ENCODE measurements at places on chromosomes 12 and 14. TPM values are rescaled to one million over a fixed set of nuclear protein-coding genes. Genes with fewer than 3 reads are reported as not detected.
A peak's percentile ranks its signal among the peaks of the same experiment; 100 is the strongest.

The SETD3 gene
- 78.7 TPM for total RNA-seq

- H3K36me3 ChIP-seq, result no peaks in the 10 kb centered on the region
- no peaks in the 10 kb centered on the region for H3K27me3 ChIP-seq
- no peaks in the 10 kb centered on the region for H3K4me1 ChIP-seq
- DNase-seq, result no peak
- H3K4me3 ChIP-seq, result no peak overlapping the region
- H3K27ac ChIP-seq, result no peak overlapping the region
These were observed 136.7 kb downstream of the ZNF664 start for GRCh38 chr12:124109760-124110159.

DNA sequence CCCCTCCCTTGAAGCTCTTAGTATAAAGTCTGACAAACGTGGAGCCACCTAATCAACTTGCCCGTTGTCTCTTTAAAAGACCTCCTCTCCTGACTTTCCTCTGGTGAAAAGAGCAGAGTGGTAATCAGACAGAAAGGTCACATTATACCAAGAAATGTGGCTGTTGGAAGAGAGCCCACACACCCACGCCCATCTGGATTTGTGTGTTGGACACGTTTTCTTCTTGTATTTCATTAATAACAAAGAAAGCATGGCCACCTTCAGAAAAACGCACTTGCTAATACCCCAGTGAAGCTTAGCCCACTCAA, 41.3 kb downstream of the CCDC60 start:
- no peak for DNase-seq
- peaks cover 19% of the 10 kb centered on the region for H3K4me1 ChIP-seq
- no peak overlapping the region for H3K4me3 ChIP-seq
- H3K27me3 ChIP-seq, result no peaks in the 10 kb centered on the region
- H3K27ac ChIP-seq, result no peak overlapping the region

DNA sequence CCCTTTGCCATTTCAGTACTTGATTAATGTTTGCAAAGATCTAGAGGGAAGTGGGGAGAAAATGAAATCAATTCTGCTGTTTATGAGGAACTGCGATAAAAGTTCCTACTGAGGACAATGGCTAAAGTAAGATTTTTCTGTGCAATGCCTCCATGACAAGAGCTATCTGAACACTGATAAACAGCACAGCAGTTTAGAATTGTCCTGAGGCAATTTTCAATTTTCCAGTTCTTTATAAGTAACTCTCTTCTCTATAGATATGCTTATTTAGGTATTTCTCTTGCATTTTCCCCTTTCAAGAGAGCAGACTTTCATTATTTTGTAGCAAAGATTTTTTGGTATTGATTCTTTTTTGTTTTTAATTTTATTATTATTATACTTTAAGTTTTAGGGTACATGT, 34.6 kb upstream of the TMTC2 start:
- H3K4me3 ChIP-seq, result no peak overlapping the region
- H3K36me3 ChIP-seq, result no peaks in the 10 kb centered on the region

The OR10P1 gene
- not detected for total RNA-seq

- DNase-seq, result no peak
- no peaks in the 10 kb centered on the region for H3K27me3 ChIP-seq
- H3K36me3 ChIP-seq, result no peaks in the 10 kb centered on the region
- no peak overlapping the region for H3K4me3 ChIP-seq
- H3K4me1 ChIP-seq, result no peaks in the 10 kb centered on the region
These were observed 1.5 kb downstream of the PRR4 start for GRCh38 chr12:10847744-10848143.

The P2RX7 gene
- total RNA-seq, result 20.5 TPM

DNA sequence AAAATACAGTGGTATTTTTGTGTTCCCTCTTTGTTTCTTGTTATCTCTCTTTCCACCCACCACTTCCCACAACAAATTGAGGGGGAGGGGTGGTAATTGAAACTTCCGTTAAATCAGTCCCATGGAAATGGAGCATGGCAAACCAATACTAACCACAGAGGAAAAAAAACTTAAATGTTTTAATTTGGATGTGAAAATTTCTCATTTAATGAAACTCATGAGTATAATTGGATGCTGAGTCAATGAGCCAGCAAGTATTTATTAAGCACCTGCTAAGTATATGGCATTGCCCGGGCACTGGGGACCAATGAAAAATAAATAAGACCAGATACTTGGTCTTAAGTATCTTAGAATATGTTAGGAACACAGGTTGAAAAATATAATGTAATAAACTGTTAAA, 147.5 kb downstream of the KCNH5 start:
- no peaks in the 10 kb centered on the region for H3K27me3 ChIP-seq
- DNase-seq, result no peak
- no peaks in the 10 kb centered on the region for H3K4me1 ChIP-seq
- H3K4me3 ChIP-seq, result no peak overlapping the region
- no peak overlapping the region for H3K27ac ChIP-seq

The HSP90B1 gene
- total RNA-seq, result 666 TPM

GRCh38 chr12:116604178-116604895, 45.2 kb downstream of the MAP1LC3B2 start:
- no peaks in the 10 kb centered on the region for H3K27me3 ChIP-seq
- no peak for DNase-seq
- H3K36me3 ChIP-seq, result no peaks in the 10 kb centered on the region
- H3K4me1 ChIP-seq, result peaks cover 12% of the 10 kb centered on the region

DNA sequence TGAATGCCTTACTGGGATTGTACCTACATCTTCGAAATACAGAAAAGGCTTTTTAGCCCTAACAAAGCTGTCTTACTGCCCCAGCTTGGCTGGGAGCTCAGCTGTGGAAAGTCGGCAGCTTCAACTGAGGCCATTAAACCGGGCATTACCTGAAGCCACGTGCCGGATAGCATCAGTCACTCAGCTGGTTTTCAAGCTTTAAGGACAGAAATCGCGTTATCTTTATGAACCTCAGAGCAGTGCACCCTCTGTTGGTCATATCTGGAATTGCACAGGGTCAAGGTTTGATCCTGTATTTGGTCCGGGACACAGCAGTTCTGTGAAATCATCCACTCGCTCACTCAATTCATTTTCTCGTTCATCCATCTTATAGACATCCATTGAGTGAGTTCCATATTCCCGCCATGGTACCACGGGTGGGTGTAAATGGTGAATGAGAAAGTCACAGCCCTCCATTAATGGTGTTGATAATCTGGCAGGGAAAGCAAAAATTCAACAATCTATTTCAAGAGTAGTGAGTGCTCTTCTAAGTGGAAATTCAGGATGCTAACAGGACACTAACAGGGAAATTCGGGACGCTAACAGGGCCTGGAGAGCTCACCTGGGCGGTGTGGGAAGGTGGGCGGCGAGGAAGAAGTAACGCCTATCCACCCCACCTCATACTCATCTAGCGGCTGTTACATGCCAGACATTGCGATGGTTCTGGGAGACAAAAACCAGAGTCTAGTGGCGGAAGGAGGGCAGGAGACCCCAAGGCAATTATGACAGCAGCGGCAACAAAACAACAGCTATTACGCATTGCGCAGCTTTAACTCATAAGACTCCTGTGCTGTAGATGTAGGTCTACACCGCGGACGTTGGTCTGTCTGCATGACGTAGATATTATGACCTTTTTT, 60.6 kb upstream of the TCL1A start:
- H3K27me3 ChIP-seq, result no peaks in the 10 kb centered on the region
- H3K4me3 ChIP-seq, result no peak overlapping the region
- H3K4me1 ChIP-seq, result no peaks in the 10 kb centered on the region
- no peaks in the 10 kb centered on the region for H3K36me3 ChIP-seq
- DNase-seq, result no peak

DNA sequence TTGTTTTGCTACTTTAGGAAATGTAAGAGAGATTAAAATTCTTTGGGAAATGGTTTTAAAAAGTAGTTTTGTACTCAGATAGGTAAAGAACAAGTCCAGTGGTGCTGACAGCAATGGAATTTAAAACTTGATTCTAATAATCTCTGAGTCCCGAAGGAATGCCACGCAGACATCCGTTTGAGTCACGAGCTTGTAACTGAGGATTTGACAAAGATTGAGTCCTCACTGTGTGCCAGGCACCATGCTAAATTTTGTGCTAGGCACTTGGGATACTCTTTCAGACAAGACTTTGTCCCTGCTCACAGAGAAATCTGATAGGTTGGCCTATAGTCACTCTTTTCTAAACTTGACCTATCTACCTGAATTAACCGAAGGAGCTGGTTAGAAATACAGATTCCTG, 12.7 kb downstream of the FLRT2 start:
- H3K4me3 ChIP-seq, result no peak overlapping the region
- no peaks in the 10 kb centered on the region for H3K27me3 ChIP-seq
- no peak for DNase-seq
- H3K27ac ChIP-seq, result no peak overlapping the region
- no peaks in the 10 kb centered on the region for H3K36me3 ChIP-seq

- H3K27me3 ChIP-seq, result no peaks in the 10 kb centered on the region
- no peak for DNase-seq
- H3K27ac ChIP-seq, result no peak overlapping the region
- no peak overlapping the region for H3K4me3 ChIP-seq
- no peaks in the 10 kb centered on the region for H3K36me3 ChIP-seq
These were observed 25.4 kb downstream of the CHST11 start for GRCh38 chr12:104482113-104482512.

- H3K27me3 ChIP-seq, result no peaks in the 10 kb centered on the region
- DNase-seq, result no peak
- H3K4me3 ChIP-seq, result no peak overlapping the region
- H3K36me3 ChIP-seq, result no peaks in the 10 kb centered on the region
These were observed 236.2 kb upstream of the KRR1 start for GRCh38 chr12:75747572-75748021.

- DNase-seq, result no peak
- no peaks in the 10 kb centered on the region for H3K4me1 ChIP-seq
- H3K36me3 ChIP-seq, result no peaks in the 10 kb centered on the region
These were observed 69.3 kb downstream of the ZFC3H1 start for GRCh38 chr12:71594214-71594948.

DNA sequence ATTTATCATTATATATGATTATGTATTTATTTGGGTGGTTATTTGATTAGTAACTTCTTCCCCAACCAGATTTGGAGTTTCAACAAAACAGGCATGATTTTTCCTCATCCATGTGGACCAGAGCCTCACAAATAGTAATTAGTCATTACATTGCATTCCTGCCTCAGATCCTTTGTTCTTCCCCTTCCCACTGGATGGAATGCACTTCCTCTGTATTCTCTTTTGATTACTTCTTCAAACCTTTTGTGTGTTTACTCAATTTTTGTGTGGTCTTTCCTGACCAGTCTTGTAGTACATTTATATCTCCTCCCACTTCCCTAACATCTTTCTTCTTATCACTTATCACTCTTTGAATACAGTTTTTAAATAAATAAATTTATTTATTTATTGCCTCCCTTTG, 15.5 kb downstream of the SYT1 start:
- no peaks in the 10 kb centered on the region for H3K4me1 ChIP-seq
- DNase-seq, result no peak
- H3K36me3 ChIP-seq, result no peaks in the 10 kb centered on the region
- no peak overlapping the region for H3K4me3 ChIP-seq
- H3K27ac ChIP-seq, result no peak overlapping the region

- no peak for DNase-seq
- peak overlapping the region; percentile 79 for H3K4me3 ChIP-seq
- H3K27me3 ChIP-seq, result no peaks in the 10 kb centered on the region
- peaks cover 10% of the 10 kb centered on the region for H3K36me3 ChIP-seq
- peak overlapping the region; percentile 95 for H3K27ac ChIP-seq
- peaks cover 49% of the 10 kb centered on the region for H3K4me1 ChIP-seq
These were observed 1.5 kb downstream of the L3HYPDH start for GRCh38 chr14:59482541-59483331.

The ZNF410 gene
- 41.5 TPM for total RNA-seq

DNA sequence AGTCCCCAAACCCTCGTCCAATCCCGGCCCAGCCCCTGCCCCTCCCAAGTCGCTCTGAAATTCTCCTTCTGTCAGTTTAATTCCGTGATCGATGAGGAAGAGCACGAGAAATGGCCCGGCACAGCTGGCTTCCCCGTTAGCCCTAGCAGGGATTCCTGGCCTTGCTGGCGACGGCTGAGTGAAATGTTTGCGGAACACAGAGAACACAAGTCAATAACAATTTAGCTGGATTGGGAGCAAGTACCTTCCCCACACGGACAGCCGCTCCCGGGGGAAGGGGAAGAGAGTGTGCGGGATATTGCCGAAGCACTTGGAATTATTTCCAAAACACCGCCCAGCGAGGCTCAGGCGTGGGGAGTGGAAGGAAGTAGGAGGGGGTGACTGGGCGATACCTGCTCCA, 134.6 kb downstream of the RBM19 start:
- no peaks in the 10 kb centered on the region for H3K4me1 ChIP-seq
- no peaks in the 10 kb centered on the region for H3K27me3 ChIP-seq
- no peak overlapping the region for H3K27ac ChIP-seq
- H3K4me3 ChIP-seq, result no peak overlapping the region
- no peaks in the 10 kb centered on the region for H3K36me3 ChIP-seq

The THAP2 gene
- total RNA-seq, result 6.1 TPM

The MSRB3 gene
- 47.3 TPM for total RNA-seq

DNA sequence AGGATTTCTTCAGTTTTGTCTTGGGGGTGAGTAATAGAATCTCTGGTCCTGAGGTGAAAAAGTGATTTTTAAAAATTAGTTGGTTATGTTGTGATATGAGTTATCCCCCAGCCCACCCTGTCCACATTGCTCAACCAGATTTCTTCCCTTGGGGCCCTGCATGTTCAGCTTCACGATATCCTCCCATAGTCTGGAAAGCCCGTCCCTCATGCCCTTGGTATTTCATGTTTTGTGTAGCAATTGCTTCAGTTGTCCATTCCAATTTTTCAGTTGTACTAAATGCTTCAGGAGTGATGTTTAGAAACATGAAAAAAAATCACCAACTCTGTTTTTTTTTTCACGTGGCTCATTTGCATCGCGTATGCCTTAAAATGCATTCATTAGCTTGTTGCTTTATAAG, 17.5 kb upstream of the BICD1 start:
- H3K36me3 ChIP-seq, result no peaks in the 10 kb centered on the region
- no peaks in the 10 kb centered on the region for H3K27me3 ChIP-seq
- no peak for DNase-seq
- H3K4me3 ChIP-seq, result no peak overlapping the region

The RDH16 gene
- 0.53 TPM for total RNA-seq

- H3K4me1 ChIP-seq, result peaks cover 8% of the 10 kb centered on the region
- H3K27me3 ChIP-seq, result no peaks in the 10 kb centered on the region
- DNase-seq, result no peak
- no peak overlapping the region for H3K27ac ChIP-seq
- H3K36me3 ChIP-seq, result no peaks in the 10 kb centered on the region
- no peak overlapping the region for H3K4me3 ChIP-seq
These were observed 8.1 kb upstream of the CMAS start for GRCh38 chr12:22037947-22038346.

- DNase-seq, result no peak
- H3K4me1 ChIP-seq, result no peaks in the 10 kb centered on the region
- no peaks in the 10 kb centered on the region for H3K36me3 ChIP-seq
- H3K4me3 ChIP-seq, result no peak overlapping the region
- H3K27ac ChIP-seq, result no peak overlapping the region
These were observed 404.3 kb downstream of the TMEM117 start for GRCh38 chr12:44240186-44240585.

The ST8SIA1 gene
- 9.1 TPM for total RNA-seq

Data from lower lobe of right lung (tissue), 2 donors.